Kidney epithelial cell (primary cell): ENCODE measurements at places on chromosomes 5 and 9. TPM values are rescaled to one million over a fixed set of nuclear protein-coding genes. Genes with fewer than 3 reads are reported as not detected.

The SCAMP1 gene
- total RNA-seq: 33.4 and 43.0 TPM in 2 replicates

The HTR1A gene
- not detected in 2 replicates for total RNA-seq

The EQTN gene
- not detected in 2 replicates for total RNA-seq

The INIP gene
- total RNA-seq: 24.5 and 25.0 TPM in 2 replicates

The CARTPT gene
- not detected in 2 replicates for total RNA-seq

The DAPK1 gene
- 23.5 and 25.2 TPM in 2 replicates for total RNA-seq

The POLR1E gene
- 24.4 and 26.9 TPM in 2 replicates for total RNA-seq

The PCDHGA5 gene
- 0.58 and 1.5 TPM in 2 replicates for total RNA-seq

The PRKACG gene
- total RNA-seq: not detected in 2 replicates

The TEX48 gene
- total RNA-seq: not detected in 2 replicates

The FRMPD1 gene
- 0.04 TPM in 1 of 2 replicates, not detected in the other for total RNA-seq

The GCNT4 gene
- 3.2 and 3.8 TPM in 2 replicates for total RNA-seq

The CD274 gene
- 6.6 and 7.7 TPM in 2 replicates for total RNA-seq

The MARCHF11 gene
- 0.96 TPM in 1 of 2 replicates, not detected in the other for total RNA-seq

The CDH9 gene
- total RNA-seq: not detected in 2 replicates

The STRBP gene
- 26.4 and 27.5 TPM in 2 replicates for total RNA-seq

The DMRTA1 gene
- 0.92 and 1.1 TPM in 2 replicates for total RNA-seq

The NUTM2G gene
- not detected in 2 replicates for total RNA-seq
